GM12878 (cell line): ENCODE measurements at places on chromosomes 1 and 21.
A peak's percentile ranks its signal among the peaks of the same experiment; 100 is the strongest.

DNA sequence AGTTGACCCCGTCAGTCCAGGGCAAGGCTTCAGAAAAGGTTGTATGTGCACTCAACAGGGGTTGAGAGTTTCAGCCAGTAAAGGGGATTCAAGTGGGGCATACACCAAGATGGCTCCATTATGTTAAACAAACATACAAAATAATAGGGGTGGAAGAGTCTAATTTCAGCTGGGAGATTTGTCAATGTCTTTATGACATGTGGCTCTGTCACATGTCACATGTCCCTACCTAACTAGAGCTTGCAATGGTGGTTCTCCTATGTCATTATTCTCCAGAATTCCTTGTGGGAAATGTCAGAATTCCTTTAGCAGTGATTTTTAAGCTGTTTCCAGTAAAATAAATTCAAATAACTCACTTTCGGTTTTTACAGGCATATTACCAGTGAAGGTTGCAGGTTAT is 392.0 kb upstream of the ADGRL4 start:
- H3K4me1 ChIP-seq: no peaks in the 10 kb centered on the region
- H3K4me3 ChIP-seq: no peak overlapping the region
- no peak for DNase-seq
- no peaks in the 10 kb centered on the region for H3K36me3 ChIP-seq
- H3K27me3 ChIP-seq: no peaks in the 10 kb centered on the region
- H3K27ac ChIP-seq: no peak overlapping the region

- H3K4me1 ChIP-seq: peaks cover 7% of the 10 kb centered on the region
- no peak overlapping the region for H3K27ac ChIP-seq
- no peaks in the 10 kb centered on the region; the same call in 1 of the 2 replicates for H3K36me3 ChIP-seq
- H3K27me3 ChIP-seq: no peaks in the 10 kb centered on the region
Measured at GRCh38 chr1:43414634-43415223, 25.0 kb downstream of the SZT2 start.

- H3K4me3 ChIP-seq: no peak overlapping the region
- no peaks in the 10 kb centered on the region for H3K36me3 ChIP-seq
- peaks cover 13% of the 10 kb centered on the region for H3K4me1 ChIP-seq
- peak; percentile 83 for DNase-seq
Measured at GRCh38 chr1:38527373-38527966, 332.1 kb downstream of the RRAGC start.

GRCh38 chr21:15653710-15654109 is 76.1 kb upstream of the USP25 start:
- no peaks in the 10 kb centered on the region for H3K4me1 ChIP-seq
- H3K4me3 ChIP-seq: no peak overlapping the region
- H3K27ac ChIP-seq: no peak overlapping the region
- H3K27me3 ChIP-seq: no peaks in the 10 kb centered on the region
- no peak for DNase-seq
- no peaks in the 10 kb centered on the region for H3K36me3 ChIP-seq

DNA sequence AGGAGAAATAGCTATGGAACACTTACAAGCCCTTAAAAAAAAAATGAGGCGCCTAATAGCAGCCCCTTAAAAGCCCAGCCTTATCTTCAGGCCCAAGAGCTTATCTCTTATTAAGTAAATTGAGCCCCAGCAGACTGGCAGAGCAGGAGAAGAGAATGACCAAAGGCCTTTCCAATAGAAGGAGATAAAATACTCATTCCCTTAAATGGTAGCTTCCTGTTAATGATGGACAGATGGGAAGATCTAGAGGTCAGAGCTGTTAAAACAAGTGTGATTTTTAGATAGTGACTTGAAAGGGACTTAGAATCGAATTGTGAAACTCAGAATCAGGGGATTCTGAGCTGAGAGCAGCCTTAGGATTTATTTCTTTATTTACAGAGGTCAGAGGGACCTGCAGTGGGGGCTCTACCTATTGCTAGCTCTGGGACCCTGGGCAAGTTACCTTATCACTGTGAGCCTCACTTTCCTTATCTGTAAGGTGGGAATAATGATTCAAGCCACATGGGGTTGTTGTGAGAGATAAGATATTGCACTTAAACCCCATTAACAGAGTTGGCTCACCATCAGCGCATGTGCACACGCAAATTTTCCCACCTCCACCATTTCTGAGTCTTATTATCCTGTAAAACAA is 101.3 kb upstream of the C8B start:
- H3K27me3 ChIP-seq: no peaks in the 10 kb centered on the region
- no peak overlapping the region for H3K27ac ChIP-seq
- H3K4me3 ChIP-seq: no peak overlapping the region
- no peaks in the 10 kb centered on the region for H3K4me1 ChIP-seq

DNA sequence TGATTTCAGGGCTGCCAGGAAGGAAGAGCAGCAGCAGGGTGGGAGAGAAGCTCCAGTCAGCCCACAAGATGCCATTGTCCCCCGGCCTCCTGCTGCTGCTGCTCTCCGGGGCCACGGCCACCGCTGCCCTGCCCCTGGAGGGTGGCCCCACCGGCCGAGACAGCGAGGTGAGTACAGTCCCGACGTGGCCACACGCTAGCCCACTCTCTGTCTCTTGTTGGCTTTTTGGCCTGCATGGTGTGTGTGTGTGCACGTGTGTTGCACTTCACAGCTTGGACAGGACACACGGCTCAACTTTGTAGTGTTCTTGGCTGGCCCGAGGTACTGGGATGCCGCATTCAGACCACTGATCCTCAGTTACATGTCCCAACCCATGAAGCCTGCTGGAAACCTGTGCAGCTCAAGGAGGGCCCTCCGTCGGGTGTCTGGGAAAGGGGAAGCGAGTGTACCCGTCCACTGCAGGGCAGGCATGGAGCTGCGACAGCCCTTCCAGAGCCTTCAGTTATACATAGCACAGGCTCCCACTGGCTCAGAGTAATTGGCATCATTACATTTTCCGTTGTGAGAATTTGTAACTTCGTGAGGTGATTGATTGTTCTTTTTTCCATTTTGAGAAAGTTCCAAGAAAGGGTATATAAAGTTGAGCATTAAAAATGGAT is 454 bp downstream of the CORT start:
- H3K27me3 ChIP-seq: no peaks in the 10 kb centered on the region
- no peaks in the 10 kb centered on the region for H3K36me3 ChIP-seq
- no peak for DNase-seq
- H3K27ac ChIP-seq: no peak overlapping the region
- no peak overlapping the region for H3K4me3 ChIP-seq

- H3K4me1 ChIP-seq: peaks cover 8% of the 10 kb centered on the region
- H3K4me3 ChIP-seq: peak overlapping the region; percentile 64; the same call in 1 of the 2 replicates
- no peaks in the 10 kb centered on the region for H3K36me3 ChIP-seq
- DNase-seq: no peak
- H3K27me3 ChIP-seq: peaks cover 10% of the 10 kb centered on the region
Measured at GRCh38 chr1:208242941-208243526, 1.1 kb downstream of the PLXNA2 start.
